ENCODE measurements at places on chromosomes 13 and 19.

GRCh38 chr13:29920025-29920643, 69.7 kb upstream of the UBL3 start:
- peak; percentile 63 for DNase-seq

- no peak for DNase-seq
Observed at GRCh38 chr13:94140511-94140910, 339.0 kb downstream of the DCT start.

GRCh38 chr13:108033800-108034707, 181.3 kb downstream of the LIG4 start:
- peak; percentile 18 for DNase-seq

- DNase-seq = no peak
Observed at GRCh38 chr19:5492281-5492634, 37.0 kb downstream of the ZNRF4 start.

GRCh38 chr19:5024282-5024681, 55.4 kb downstream of the KDM4B start:
- no peak for DNase-seq

DNA sequence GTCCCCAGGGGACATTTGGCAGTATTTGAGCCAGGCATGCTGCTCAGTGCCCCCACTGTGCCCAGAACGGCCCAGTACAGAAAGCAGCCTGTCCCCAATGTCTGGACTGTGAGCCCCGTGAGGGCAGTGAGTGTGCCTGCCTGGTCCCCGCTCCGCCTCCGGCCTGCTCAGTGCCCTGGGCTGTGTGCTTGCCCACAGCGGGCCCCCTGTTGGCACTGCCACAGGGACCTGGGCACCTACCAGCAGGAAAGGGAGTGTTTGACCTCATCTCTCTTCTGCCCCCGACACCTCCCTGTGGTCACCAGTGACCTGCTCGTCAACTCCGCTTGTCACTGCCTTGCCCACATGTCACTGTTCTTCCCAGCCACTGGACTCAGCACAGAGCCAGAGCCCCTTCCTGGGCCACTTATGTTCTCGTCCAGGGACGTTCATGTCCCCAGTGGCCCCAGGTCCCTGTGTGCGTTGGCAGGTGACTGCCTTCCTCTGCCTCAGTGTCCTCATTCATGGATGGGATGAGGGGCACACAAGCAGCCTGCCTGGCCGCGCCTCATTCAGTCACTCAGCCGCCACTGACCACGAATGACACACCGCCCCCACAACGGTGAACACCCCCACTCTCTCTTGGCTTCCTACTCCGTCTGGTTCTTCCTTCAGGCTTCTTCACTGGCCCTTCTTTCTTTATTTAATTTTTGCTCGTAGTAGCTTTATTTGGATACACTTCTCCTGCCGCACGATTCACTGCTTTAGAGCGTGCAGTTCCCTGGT, 2.8 kb downstream of the FZR1 start:
- DNase-seq = no peak

- no peak for DNase-seq
Observed at GRCh38 chr19:44745341-44745831, 3.1 kb upstream of the BCL3 start.

DNA sequence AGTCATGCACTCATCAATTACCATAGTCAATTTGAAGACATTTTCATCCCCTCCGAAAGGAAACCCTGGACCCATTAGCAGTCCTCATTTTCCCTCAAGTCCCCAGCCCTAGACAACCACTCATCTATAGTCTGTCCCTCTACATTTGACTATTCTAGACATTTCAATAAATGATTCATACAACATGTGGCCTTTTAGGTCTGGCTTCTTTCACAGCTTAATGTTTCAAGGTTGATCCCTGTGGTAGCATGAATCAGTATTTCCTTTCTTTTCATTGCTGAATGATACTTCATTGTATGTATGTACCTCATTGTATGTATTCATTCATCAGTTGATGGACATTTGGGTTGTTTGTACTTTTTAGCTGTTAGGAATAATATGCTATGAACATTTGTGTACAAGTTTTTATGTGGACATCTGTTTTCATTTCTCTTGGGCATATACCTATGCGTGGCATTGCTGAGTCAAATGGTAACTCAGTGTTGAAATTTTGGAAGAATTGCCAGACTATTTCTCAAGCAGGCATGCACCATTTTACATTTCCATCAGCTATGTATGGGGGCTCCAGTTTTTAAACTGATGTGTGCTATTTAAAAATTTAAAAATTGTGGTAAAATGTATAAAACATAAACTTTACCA, 18.4 kb downstream of the SPATA13 start:
- DNase-seq = no peak

- DNase-seq = no peak
Observed at GRCh38 chr13:90108547-90108946, 1238.9 kb upstream of the MIR17HG start.

GRCh38 chr19:8610041-8610935, at the start of gene ADAMTS10:
ADAMTS10 (minus strand) TSS chr19:8610715; CDS start chr19:8605710, 5,005 bp downstream.
- no peak for DNase-seq

GRCh38 chr13:111061358-111062045, 53.6 kb upstream of the ARHGEF7 start:
- no peak for DNase-seq

DNA sequence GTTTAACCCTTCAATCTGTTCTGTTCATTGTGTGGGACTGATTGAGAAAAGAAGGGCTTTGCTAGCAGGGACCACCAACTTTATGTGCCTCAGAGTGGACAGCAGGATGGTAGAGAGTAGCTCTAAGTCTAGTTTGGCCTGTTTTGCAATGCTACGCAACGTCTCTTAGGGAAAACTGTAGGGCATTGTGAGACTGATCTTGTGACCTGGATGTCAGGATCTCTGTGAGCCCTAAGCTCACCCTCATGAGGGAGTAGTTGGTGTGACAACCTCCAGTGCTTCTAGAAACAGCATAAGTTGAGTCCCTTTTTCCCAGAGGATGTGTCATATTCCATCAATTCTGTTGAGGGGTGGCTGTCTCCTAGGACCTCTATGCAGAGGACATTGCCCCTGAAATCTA, 9.5 kb upstream of the ZNF543 start:
- DNase-seq = no peak

GRCh38 chr13:71879129-71879535, 12.1 kb upstream of the DACH1 start:
- peak; percentile 27 for DNase-seq

Data from HepG2 (cell line).